ENCODE measurements at places on chromosomes 4 and X.

- no peak for DNase-seq
Measured at GRCh38 chrX:151973060-151973661, 1.3 kb downstream of the GABRE start.

GRCh38 chr4:7068279-7068842 lies 497 bp upstream of the GRPEL1 start:
- DNase-seq, result no peak

GRCh38 chr4:70120323-70120722 lies 33.7 kb upstream of the PRR27 start:
- no peak for DNase-seq

GRCh38 chrX:148049441-148049840 lies 68.3 kb downstream of the FMR1NB start:
- DNase-seq, result peak; percentile 38

DNA sequence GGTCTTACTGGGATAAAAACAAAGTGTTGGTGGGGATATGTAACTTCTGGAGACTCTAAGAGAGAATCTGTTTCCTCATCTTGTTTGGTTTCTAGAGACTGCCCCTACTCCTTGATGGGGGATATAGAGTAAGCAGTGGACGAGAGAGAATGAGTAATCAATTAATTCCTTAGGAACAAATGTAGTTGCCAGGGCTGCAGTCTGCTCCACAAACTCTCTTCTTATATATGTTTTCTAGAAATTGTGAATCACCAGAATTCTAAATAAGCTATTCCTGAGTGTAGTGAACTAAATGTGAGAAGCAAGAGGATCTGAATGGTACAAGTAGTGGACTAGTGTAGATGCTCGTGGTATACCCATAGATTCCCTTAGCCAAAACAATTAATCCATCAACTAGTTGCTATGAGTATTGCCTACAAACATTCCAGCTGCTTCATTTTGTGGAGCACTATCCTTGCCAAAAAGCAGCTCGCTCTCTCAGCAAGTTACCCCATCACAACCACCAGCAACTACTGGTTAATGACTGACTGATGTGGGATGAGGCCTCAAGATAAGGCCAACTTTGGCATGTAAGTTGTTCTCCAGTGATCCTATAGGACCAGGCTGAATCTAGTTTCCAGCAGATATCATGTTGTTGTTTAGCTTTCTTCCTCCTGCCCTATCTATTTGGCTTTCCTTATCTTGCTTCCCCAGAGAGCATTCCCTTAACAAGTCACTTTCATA lies 273.0 kb downstream of the SLC7A11 start:
- DNase-seq, result no peak

- DNase-seq, result no peak
Measured at GRCh38 chrX:129760155-129760554, 19.6 kb upstream of the SASH3 start.

DNA sequence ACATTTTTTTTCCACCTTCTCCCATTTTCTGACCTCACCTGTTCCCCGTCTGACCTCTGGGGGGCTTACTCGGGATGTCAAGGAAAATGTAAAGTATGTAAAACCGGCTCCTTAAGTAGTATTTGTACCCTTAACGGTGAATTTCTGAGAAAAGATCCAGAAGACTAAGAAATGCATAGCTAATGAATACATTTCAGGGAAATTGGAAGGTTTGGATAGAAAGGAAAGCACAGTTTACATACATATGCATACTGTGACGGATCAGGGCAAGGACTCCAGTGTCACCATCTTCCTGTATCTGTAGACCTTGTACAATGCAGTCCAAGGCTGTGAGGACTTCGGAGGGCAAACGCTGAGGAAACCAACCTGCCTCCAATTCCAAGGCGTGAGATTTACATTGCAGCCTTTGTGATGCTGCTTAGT lies 2185.9 kb upstream of the TENM3 start:
- DNase-seq, result no peak

- no peak for DNase-seq
Measured at GRCh38 chr4:107643021-107643420, 77.0 kb downstream of the PAPSS1 start.

DNA sequence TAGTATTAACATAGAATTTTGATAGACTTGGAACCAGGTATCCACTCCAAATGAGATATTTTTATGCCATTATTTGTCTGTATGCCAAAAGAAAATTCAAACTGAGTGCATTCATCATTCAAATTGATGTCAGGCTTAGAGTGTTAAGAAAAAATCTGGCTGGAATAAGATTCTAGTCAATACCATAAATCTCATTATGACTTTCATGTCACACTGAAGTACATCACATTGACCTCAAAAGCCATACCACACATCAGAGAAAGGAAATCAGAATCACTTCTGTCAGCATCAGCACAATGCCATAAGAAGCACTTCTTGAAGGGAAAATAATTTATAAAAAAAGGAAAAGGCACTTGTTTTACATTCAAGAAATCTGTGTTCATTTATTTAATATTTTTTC lies 119.0 kb upstream of the BMP3 start:
- no peak for DNase-seq

DNA sequence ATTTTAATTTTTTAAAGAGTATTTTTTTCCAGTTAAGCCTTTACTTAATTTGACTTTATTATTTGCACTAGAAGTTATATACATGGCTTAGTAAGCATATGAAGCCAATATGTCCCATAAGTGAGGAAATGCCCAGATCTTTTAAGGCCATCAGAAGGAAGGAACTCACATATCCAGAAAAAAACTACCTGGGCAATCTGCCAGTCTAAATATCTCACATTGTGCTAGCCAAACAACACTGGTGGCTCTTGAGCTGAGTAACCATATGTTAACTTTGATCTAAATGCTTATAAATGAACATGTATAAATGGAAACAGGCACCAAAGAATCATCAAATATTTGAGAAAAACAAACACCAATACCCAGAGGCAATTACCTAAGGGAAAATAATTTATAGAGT lies 138.6 kb upstream of the APOOL start:
- no peak for DNase-seq

- no peak for DNase-seq
Measured at GRCh38 chr4:121139533-121140222, 24.4 kb downstream of the TNIP3 start.

DNA sequence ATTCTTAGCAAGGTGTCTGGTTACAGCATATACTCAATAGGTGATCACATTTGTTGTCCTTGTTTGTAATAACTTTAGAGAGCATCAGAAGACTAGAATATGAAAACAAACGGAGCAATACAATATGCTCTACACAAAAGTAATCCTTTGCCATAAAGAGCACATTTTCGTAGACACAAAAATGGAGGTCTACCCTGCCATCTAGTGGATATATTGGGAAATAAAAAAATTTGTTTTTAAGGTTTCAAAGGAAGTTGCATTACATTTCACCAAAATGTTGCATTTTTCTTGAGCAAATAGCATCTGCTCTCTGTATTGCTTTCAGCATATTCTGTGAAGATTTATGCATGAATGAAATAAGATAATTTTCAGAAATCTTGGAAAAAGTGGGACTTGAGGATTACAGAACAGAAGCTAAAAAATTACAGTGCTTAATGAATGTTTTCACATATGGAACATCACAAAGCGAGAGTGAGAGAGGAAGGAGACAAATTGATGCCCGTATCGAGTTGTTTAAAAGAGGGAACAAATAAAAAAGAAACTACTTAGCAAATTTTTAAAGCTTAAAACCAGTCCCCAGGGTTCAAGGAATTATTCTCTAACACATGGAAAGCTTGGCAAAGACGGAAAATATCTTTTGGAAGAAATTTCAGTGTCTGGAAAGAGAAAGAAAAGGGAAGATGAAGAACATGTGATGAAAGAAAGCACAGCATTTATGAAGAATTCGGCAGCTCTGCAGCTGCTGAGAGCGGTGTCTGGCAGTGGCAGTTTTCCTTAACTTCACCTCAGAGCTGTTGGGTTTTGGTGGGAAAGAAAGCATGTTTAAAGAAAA lies 390.1 kb downstream of the ANKRD50 start:
- DNase-seq, result no peak

GRCh38 chr4:52202251-52202779 lies 151.2 kb downstream of the SPATA18 start:
- DNase-seq, result no peak

- DNase-seq, result no peak
Measured at GRCh38 chr4:156598138-156598681, 373.4 kb downstream of the PDGFC start.

- DNase-seq, result no peak
Measured at GRCh38 chr4:81137446-81137845, 77.6 kb downstream of the PRKG2 start.

DNA sequence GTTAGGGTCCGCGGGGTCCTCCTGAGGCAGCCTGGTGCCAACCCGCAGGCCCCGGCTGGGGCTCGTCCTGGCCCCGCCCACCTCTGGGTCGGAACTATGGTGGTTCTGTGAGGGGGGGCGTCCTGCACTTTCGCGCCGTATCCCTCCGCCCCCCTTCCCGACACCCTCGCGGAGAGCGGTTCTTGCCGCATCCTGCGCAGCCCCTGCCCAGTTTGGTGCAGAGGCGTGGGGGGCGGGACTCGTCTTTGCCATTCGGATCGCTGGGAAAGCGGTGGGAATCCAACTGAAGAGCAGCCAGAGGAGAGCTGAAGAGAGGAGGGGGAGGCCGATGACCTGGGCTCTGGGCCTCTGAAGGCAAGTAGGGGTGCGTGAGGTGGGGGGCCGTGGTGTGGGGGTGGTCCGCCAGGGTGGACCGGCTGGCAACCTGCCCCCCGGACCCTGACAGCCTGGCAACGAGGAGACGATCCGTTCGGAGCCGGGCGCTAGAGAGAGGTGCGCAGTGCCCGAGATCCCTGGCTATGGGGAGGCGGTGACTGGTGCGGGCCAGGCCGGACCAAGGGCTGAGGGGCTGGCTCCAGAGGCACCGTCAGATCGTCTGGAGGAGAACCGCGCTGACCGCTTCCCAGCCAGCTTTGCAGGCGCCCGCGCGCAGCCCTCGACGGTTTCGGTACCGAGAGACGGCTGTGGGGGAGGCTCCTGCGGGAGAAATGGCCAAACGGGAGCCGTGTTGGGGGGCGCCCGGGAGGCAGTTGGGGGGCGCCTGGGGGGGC lies at the start of gene GPRASP1:
Gene GPRASP1, plus strand, starts transcription at position 242 of the 770 bp plus-strand sequence. CDS start 2,431 bp downstream, outside the sequence.
- peak; percentile 29 for DNase-seq

DNA sequence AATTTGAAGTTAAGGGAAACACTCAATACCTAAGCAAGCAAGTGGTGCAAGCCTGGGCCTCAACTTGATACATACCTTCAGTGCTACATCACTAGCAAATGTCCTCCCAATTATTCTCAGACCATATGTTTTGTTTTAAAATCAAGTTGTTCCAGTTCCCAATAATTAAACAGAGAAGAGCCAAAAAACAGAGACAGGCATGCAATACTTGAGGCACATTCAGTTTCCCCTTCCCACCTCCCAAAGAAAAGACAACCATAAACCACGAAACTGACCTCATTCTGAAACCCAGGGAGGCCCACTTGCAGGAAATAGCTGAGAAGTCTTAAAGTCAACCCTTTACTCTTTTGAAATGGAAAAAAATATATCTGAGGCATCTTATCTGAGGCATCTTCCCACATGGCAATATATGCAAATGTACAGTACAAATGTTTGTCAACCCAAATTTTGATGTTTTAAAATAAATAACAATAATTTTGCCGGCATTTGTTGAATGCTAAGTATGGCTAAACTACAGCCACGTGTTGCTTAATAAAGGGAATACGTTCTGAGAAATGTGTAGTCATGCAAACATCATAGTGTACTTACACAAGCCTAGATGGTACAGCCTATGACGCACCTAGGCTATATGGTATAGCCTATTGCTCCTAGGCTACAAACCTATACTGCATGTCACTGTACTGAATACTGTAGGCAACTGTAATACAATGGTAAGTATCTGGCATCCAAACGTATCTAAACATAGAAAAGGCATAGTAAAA lies 147.5 kb downstream of the TSPAN5 start:
- DNase-seq, result no peak

- no peak for DNase-seq
Measured at GRCh38 chr4:169124661-169125060, 114.6 kb upstream of the CBR4 start.

GRCh38 chr4:119135721-119136121 lies at the start of gene MYOZ2:
Gene MYOZ2, plus strand, starts transcription at chr4:119135832. Its CDS starts 694 bp downstream, at chr4:119136526.
- no peak for DNase-seq

GRCh38 chrX:121389976-121390714 lies 342.7 kb downstream of the GLUD2 start:
- DNase-seq, result no peak

- no peak for DNase-seq
Measured at GRCh38 chrX:136780763-136781162, at the start of gene ARHGEF6. Gene ARHGEF6, minus strand, starts transcription at chrX:136780932. Its CDS starts 50 bp downstream, at chrX:136780882.
